ENCODE measurements at places on chromosomes 2 and 18.

DNA sequence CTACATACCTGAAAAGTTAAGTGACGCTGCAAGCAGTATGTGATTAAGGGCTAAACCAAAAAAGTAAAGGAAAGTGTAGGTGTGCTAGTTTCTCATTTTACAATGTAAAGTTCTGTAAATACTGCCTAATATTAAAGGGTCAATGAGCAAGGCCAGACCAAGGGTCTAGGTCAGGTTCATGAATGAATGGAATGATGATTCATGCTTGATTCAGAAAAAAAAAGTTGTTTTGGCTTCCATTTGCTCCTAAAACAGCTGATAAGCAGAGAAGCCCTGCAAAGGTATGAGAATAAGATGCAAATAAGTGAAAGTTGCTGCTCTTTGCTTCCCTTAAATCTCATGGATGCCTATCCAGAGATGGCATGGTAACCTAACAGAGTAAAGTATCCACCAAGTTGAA is 61.3 kb downstream of the PTRHD1 start:
- DNase-seq = no peak

- DNase-seq = no peak
Measured at GRCh38 chr2:120440521-120441350, 94.8 kb downstream of the INHBB start.

GRCh38 chr2:172745636-172746035 is 10.0 kb downstream of the RAPGEF4 start:
- DNase-seq = peak; percentile 45

DNA sequence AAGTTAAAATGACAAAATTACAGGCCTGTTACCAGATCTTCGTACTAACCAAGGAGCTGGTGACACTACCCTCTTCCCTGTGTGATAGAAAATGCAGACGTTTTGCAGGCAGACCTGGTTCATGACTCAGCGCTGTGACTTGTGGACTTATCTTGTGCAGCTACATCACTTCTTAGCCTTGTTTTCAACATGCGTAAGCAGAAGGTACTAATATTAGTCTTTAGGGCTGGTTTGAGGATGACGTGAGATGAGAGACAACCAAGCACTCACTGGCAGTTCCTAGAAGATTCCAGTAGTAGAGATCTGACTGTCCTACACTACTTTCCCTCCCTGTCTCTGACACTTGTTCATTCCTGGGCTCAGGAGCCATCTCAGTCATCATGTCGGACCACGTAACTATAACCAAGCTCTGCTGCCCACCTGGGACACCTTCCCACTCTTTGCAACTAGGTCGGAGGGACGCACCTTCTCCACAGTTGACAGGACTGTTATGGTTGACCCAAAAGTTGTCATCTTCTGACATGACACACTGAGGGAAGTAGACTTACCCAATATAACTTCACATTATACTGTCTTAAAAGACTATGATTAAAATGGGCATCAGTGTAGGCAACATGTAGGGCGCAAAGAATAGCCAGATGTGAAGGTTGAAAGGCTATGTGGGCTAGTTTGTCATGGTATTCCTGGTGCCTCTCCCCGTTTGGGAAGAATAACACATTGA is 64.8 kb downstream of the TNFRSF11A start:
- no peak for DNase-seq

- peak; percentile 40 for DNase-seq
Measured at GRCh38 chr2:68806511-68807109, 64.6 kb downstream of the BMP10 start.

- DNase-seq = no peak
Measured at GRCh38 chr2:126660971-126661370, 5.0 kb downstream of the GYPC start.

DNA sequence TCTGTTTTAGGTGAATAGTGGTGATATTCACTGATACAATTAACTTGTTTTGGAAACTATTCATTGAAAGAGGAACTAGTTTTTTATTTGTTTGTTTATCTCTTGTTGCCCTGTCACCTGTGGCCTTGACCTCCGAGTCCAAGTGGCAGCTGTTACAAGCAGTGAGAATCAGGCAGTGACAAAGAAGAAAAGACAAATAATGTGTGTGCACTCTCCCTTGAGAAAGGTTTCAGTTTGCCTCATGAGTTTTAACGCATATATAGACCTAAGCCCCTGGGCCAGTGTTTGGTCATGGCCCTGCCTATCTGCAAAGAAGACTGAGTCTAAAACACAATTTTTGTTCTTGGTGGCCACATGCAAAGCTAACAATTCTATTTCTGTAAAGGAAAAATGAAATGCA is 15.3 kb downstream of the KYNU start:
- DNase-seq = no peak

DNA sequence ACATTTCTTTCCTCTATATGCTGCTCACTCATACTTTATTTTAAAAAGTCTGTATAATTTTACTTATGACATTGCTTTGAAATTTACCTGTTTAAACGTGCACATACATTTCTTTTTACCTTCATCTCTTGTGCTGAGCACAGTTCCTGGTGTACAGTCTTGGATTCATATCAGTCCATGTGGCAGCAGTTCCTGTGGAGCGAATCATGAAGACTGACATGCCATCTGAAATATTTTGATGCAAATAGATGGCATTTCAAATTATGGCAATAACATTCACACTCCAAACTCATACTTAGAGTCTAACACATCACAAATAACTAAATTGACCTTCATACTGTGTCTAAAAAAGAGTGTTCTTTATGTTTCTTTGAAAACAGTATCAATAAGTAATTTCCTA is 90.3 kb upstream of the CDH2 start:
- peak; percentile 43 for DNase-seq

DNA sequence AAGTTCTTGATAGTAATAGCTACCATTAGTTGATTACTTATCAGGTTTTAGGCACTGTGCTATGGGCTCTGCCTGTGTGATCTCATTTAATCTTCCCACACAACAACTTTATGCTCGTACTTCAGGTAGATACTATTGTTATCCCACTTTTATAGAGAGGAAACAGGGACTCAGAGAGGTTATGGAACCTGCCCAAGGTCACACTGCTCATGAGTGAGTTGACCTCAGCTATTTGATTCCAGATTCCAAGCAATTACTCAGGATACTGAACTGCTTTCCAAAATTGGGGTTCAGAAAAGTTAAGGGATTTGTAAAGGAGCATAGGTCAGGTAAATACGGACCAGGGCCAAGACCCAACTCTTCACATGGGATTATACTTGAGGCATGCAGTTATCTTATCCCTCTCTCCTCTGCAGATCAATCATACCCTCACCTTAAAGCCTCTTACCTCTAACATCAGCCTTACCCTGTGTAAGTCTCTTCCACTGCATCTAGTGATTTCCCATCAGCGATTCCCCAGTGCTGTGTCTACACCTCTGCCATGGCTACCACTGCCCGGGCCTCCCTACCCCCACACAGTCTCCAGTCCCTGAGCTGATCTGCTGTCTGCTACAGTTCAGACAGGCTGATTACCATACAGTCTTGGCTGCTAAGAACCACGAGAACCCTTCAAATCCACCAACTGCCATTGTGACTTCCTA is 74.4 kb downstream of the ANTXR1 start:
- DNase-seq = no peak

DNA sequence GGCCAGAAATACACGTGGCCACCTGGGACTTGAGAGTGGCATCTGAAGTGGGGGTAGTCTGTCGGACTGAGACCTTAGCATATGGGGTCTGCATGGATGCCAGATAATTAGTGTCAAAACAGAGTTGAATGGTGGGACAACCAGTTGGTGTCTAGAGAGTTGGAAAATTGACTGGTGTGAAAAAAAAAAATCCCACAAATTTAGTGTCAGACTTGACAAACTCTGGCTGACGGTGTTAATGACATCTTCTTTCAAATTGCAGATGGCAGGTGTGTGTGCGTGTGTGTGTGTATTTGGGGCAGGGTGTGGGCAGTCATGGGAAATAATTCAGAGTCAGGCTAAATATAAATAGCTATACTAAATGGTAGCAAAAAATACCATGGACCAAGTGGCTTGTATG is 365.4 kb upstream of the RGPD4 start:
- no peak for DNase-seq

DNA sequence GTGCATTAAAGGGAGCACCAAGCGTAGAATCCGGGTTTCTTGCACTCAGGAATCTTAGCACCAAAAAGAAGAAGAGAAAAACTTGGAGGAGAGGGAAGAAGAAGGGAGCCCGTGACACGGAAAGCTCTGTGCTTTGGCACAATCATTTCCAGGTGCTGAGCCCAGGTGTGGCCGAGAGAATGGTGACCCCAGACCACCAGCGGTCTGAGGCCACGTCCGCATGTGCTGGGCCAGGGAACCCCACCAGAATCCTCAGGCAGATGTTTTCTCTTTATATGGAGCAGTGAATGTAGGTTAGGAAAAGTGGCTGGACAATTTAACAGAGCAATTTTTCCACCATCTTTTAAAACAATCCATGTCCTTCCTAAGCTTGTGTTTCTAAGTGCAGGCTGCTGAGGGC is 520.9 kb downstream of the EPHA4 start:
- no peak for DNase-seq

DNA sequence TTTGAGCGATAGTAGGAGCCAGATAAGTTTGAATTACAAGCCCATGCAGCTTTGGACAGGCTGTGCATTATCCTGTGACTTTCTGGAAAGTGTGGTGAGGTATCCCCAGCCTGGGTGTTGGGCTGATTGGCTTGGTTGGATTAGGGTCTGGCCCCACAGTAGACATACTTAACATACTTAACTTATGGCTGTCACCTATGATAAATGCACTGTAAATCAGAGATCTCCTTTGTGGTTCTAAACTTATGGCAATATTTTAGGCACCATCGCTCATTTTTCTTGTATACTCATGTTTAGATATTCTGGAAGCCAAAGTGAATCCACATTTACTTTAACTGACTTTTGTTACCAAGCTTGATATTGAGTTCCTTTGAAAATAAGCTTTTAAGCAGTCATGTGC is 54.8 kb downstream of the SPTBN1 start:
- DNase-seq = peak; percentile 47

DNA sequence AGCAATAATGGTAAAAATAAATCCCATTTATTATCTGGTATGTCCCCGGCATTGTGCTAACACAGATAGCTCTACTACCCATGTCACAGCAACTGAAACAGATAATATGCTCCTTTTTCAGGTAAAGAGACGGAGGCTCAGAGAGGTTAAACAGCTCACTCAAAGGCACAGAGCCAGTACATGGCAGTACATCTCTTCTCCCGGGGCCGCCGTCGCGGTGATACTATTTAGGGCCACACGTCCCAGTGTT is 693 bp upstream of the PDK1 start:
- DNase-seq = no peak

GRCh38 chr18:64208516-64208915 is 59.6 kb upstream of the LINC00305 start:
- DNase-seq = no peak

DNA sequence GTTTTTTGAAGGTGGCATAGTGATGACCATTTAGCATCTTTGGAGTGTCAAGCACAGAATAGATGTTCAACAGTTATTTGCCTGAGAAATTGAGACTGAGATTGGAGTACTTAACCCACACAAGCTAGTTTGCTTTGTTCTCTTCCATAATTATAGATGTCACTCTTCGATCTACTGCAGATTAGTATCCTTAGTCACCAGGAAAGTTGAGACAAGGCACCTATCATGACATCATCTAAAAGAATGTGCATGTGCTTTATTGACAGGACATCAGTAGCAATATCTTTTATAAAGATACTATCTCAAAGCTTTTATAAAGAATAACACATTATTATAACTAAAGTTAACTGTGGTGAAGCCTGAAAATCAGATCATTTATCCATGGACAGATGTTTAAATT is 6.4 kb downstream of the VRK2 start:
- DNase-seq = no peak

DNA sequence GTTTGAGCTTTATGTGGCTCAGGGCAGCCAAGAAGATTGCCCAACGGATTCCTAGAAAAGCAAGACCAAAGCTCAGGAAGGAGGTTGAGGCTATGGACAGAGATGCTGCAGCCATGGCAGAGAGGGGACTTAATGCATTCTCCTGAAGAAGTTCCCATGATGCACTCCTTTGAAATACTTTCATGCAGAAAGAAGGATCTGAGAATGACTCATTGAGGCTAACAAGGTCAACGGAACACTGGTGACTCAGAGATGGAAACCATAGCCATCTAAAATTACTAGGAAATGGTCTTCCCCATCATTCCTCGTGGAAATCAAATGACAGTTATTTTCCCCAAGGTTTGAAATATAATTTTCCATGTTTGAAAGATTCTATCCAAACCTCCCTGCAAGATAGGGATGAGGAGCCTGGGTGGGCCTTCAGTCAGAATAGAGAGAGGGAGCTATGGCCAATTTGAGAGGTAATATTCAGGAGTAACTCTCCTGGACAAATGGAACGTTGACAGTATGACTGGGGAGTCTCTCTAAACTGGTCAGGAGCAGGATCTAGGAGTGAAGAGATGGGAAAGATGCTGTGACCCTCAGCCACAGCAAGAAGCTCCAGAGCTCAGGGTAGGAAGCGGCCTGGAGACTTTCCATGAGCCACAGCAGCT is 63.0 kb downstream of the REEP1 start:
- peak; percentile 74 for DNase-seq

DNA sequence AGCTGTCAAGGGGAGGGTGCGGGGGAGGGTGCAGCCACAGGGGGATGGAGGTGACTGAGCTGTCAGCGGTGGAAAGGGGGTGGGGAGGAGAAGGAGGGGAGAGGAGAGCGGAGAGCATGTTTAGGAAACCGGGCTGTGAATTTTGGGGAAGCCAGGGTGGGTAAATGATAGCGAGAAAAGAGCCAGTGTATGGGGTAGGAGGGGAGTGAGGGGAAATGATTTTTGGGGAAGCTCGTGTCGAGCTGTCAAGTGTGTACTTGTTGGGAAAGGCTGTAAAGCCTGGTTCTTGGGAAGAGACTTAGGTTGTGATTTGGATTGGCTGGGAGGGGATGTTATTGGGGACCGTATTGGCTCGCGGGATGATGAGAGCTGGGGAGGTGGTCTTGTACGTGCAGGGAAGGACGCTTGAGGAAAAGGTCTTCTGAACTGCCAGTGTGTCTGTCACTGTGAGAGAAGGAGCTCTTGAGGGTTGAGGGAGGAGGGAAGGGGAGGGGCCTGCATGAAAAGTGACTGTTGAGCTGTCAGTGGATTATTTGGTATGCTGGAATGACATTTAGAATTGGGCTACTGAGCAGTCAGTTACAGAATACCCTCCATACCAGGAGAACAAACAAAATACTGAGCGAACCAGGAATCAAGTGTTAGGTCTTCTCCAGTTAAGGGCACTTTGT is 1.0 kb downstream of the UBR3 start:
- peak; percentile 56 for DNase-seq

DNA sequence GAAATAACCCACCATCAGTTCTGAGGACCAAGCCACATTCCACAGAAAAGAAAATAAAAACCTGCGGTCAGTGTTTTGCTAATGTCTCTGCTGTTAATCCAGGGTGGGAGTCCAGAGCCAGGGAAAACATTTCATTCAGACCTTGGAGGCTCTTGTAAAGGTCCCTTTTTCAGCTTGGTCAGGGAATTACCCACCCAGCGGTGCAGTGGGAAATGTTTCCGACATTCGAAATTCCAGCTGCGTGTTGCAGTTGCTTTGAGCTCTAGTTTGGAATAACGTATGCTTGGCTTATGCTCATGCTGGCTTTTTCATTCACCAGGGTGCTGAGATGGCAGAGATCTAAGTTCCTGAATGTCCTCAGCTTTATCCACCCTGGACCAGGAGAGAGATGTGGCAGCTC is 219.1 kb downstream of the TRIB2 start:
- no peak for DNase-seq
